Suppressor macrophage treated with lipopolysaccharide for 1 hour (primary cell): ENCODE measurements at places on chromosomes 13 and 19.
A peak's percentile ranks its signal among the peaks of the same experiment; 100 is the strongest.

DNA sequence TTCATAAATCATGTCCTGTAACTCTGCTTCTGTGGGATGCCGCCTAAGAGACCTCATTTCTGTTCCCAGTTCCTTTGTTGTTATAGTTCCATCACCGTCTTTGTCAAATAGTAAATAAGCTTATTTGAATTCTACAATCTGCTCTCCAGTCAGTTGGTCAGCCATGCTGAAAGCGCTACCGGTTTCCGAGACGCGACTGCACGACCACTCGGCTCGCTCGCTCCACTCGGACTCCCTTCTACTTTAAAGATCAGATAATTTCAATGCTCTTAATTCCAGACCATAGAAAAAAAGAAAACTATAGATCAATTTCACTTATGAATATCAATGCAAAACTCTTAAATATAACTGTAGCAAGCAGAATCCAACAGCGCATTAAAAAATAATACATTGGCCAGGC lies 64.2 kb upstream of the STK24 start:
- no peak for DNase-seq

DNA sequence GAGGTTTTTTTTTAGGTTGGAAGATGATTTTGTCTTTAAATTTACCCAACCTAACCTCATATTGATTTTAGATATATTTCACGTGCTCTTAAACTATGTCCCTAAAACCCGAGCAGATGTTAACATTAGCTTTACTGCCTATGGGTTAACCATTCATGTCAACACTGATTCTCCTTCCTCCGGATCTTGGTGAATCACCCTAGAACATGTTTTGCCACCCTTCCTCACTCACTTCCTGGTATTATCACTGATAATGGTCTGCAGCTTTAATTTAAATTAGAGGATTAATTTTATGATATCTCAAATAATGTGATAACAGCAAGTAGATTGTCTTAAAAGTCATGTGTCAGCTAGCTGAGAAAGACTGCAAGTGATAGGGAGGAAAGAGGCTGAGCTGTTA lies 31.9 kb downstream of the HTR2A start:
- peak; percentile 52 for DNase-seq

GRCh38 chr13:82917984-82918383 lies 964.3 kb downstream of the SLITRK1 start:
- DNase-seq, result no peak

- no peak for DNase-seq
Measured at GRCh38 chr13:38265132-38265497, 84.5 kb upstream of the UFM1 start.

GRCh38 chr13:33348366-33348765 lies 62.8 kb upstream of the STARD13 start:
- no peak for DNase-seq
